Activated T-cell treated with anti-CD3 and anti-CD28 coated beads, Interleukin-2, amount 50 U/mL, for 48 hours (primary cell): ENCODE measurements at places on chromosomes 11 and 22.

DNA sequence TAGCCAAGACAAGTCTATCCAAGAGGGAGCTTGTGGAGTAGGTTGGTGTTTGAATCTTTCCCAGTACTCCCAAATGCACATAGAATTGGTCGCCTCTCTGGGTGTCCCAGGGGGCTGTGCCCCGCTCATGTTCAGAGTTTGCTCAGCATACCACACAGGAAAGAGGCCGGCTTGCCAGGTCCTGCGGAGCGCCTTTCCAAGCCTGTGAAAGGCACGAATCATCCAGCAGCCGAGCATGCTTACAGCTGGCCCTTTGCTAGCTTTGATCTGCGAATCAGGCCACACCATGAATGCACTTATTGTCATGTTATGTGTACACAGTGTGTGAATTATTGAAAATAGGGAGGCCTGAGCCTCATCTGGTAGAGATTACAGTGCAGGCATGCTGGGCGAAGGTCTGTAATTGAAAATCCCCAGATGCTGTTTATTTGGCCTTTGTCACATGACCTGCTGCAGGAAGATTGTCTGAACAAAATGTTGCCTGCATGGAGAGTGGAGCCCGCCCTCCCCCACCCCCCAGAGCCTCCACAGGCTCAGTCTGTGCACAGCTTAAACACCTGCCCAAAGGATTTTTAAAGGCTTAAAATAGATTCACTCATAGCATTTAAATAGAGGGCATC is 163.3 kb upstream of the RASSF10 start:
- DNase-seq, result no peak

- no peak for DNase-seq
Observed at GRCh38 chr11:119626197-119626841, 102.7 kb downstream of the NECTIN1 start.

DNA sequence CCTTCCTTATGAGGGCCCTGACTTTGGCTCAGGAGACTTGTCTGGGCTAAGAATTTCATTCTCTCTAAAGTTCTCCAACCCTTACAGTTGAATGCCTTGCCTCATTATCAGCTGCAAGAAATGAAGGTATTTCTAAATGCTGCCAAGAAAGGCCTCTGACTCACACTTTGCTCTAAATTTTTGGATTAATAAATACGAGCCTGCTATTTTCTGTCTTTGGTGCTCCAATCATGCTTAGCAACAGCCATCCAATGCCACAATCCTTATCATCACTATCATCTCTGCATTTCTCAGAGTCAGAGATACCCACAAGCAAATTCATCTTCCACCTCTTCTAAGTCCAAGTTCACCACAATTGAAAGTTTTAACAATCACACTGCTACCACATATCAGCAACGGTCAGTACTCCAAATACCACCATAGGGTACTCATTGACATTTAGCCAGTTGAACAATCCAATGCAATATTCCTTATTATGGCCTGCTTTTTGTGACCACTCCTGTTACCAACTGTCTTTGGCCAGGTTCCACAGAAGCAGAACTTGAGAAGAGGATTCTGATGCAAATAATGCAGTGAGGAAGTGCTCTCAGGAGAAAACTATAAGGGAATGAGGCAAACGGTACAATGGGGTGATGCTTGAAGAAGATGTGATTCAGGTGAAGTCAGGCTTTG is 5.7 kb downstream of the PATE2 start:
- DNase-seq, result no peak

- no peak for DNase-seq
Observed at GRCh38 chr11:44613153-44613552, 47.7 kb downstream of the CD82 start.

DNA sequence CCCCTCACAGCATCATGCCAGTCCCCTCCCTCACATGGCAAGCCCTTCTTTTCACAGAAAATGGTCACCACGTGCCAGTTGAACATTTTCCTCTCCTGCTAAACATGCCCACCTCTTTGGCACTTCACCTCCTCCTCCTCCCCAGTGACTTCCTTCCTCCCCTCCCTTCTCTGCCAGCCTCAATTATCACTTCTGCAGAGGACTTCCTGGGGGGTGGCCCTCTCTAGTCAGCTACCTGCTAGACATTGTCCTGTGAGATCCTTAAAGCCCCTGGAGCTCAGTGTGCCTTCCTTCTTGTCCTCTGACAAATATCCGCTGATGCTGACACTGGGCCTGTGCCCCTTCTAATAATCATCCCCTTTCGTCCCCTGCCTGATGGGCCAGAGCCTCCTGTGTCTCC is 43.2 kb upstream of the E2F8 start:
- no peak for DNase-seq
